ENCODE measurements at places on chromosomes 7 and 10. TPM values are rescaled to one million over a fixed set of nuclear protein-coding genes. Genes with fewer than 3 reads are reported as not detected.

GRCh38 chr10:104253106-104253505 lies 1.6 kb upstream of the GSTO1 start:
- peaks cover 9% of the 10 kb centered on the region for H3K36me3 ChIP-seq
- H3K4me1 ChIP-seq, result peaks cover 27% of the 10 kb centered on the region
- H3K27me3 ChIP-seq, result no peaks in the 10 kb centered on the region

GRCh38 chr7:132404261-132404660 lies 172.0 kb downstream of the PLXNA4 start:
- H3K4me3 ChIP-seq, result no peak overlapping the region
- no peak overlapping the region for H3K27ac ChIP-seq
- H3K36me3 ChIP-seq, result no peaks in the 10 kb centered on the region
- H3K27me3 ChIP-seq, result peaks cover 16% of the 10 kb centered on the region
- H3K4me1 ChIP-seq, result peaks cover 3% of the 10 kb centered on the region
- no peak for DNase-seq

DNA sequence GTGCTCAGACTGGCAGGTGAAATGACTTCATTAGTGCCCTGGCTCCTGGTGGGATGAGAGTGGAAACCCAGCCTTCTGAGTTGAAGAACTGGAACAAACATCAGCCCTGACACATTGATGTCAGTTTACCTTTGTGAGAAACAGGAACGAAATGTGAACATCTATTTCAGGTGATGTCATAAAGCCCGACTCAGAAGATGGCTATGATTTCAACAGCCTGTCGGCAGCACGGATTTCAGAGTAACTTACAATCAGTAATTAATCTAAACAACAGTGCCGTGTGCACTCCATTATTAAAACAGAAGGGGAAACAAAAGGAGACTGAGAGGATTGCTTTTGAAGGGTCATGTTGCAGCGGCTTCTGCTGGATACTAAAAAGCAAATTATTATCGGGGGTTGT lies 243.2 kb downstream of the FRMD4A start:
- H3K36me3 ChIP-seq, result no peaks in the 10 kb centered on the region
- H3K27ac ChIP-seq, result no peak overlapping the region
- no peaks in the 10 kb centered on the region for H3K27me3 ChIP-seq
- 0 out of 2 replicates have a peak, but pooled peaks cover 8% of the 10 kb centered on the region for H3K4me1 ChIP-seq
- no peak for DNase-seq

- DNase-seq, result peak; percentile 12
- no peaks in the 10 kb centered on the region for H3K27me3 ChIP-seq
- H3K27ac ChIP-seq, result no peak overlapping the region
- H3K36me3 ChIP-seq, result peaks cover 4% of the 10 kb centered on the region
- peaks cover 19% of the 10 kb centered on the region for H3K4me1 ChIP-seq
- no peak overlapping the region for H3K4me3 ChIP-seq
Measured at GRCh38 chr7:40009301-40009700, 59.2 kb downstream of the CDK13 start.

DNA sequence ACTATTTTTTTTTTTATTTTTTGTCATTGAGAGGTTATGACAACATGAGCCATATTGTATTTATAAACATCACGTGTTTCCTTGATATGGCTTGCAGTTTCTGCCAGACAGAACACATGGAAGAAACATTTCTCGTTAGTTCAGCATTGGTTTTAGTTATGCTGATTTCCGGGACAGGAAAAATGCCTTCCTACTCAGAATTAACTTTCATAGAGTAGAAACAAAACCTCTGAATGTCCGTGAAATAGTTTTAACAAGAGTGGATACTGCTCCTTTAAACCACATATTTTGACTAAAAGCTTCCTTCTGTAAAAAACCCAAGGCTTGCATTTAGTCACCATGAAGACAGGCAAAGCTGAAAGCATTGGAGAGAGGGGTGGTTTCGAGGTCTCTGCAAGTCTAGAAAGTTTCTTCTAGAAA lies 240.4 kb downstream of the KIAA1217 start:
- H3K27me3 ChIP-seq, result no peaks in the 10 kb centered on the region
- peak overlapping the region; percentile 57 for H3K4me3 ChIP-seq
- peaks cover 77% of the 10 kb centered on the region for H3K4me1 ChIP-seq
- H3K27ac ChIP-seq, result peak overlapping the region; percentile 84

DNA sequence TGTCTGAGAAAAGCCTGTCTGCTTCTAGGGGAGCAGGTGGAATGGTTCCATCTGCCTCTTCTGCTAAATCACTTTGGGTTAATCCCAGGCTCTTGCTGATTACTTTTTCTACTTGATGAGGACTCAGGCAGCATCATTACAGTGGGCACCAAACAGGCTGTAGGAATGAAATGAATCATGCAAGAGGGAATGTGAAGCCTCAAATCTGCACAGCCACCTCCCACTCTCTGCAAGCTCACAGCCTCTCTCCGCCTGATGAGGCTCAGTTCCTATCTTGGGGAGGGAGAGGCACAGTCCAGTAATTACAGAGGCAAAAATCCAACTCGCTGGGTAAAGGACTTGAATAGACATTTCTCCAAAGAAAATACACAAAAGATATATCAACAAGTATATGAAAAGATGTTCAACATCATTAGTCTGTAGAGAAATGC lies 34.0 kb downstream of the HSPA12A start:
- H3K4me1 ChIP-seq, result peaks cover 14% of the 10 kb centered on the region
- no peaks in the 10 kb centered on the region for H3K27me3 ChIP-seq
- peak; percentile 89 for DNase-seq

DNA sequence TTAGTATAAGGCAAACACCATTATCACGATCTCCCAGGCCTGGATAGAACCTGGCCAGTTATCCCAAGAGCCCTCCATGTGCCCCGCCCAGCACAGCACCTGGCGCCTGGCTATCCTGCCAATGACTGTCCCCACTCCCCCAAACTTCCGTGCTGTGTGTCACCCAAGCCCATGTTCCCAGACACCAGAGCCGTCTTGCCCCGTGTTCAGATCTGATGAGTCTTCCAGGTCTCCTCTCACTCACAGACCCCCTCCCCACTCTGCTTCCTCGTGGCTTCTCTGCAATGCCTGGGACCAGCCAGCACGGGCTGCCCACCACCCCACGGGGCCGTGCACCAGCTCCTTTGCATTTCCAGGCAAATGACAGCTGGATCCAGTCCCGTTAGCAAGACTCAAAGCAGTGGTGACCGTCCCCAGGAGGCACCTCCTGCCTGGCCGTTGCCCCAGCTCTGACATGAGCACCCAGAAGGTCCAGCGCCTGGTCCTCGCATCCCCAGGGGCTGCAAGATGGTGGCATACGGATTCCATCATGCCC lies 43.8 kb upstream of the INPP5A start:
- no peak for DNase-seq
- H3K27ac ChIP-seq, result no peak overlapping the region
- H3K4me1 ChIP-seq, result peaks cover 5% of the 10 kb centered on the region
- no peak overlapping the region for H3K4me3 ChIP-seq
- H3K27me3 ChIP-seq, result peaks cover 17% of the 10 kb centered on the region

DNA sequence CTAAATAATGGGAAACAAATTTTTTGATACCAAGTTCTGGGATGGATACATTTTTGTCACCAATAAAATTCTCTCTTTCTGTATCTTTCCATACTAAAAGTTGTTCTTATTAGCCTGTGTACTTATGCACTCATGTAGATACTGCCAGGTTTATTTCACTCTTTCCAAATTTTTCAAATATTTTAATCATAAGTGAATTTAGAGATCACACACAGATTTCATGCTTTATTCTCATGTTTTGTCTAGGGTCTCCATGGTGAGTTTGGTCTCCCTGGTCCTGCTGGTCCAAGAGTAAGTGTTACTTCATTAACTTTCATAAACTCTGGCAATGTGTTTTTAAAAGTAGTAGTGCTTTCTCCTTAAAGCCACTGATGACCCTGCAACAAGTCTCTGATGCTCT lies 20.3 kb downstream of the COL1A2 start:
- H3K4me1 ChIP-seq, result peaks cover 100% of the 10 kb centered on the region
- no peak for DNase-seq
- H3K4me3 ChIP-seq, result peak overlapping the region; percentile 51
- H3K27me3 ChIP-seq, result no peaks in the 10 kb centered on the region
- H3K27ac ChIP-seq, result peak overlapping the region; percentile 100

GRCh38 chr10:86684331-86685097 lies 16.2 kb downstream of the LDB3 start:
- H3K4me1 ChIP-seq, result peaks cover 15% of the 10 kb centered on the region
- H3K4me3 ChIP-seq, result no peak overlapping the region
- no peak overlapping the region for H3K27ac ChIP-seq
- DNase-seq, result peak; percentile 20
- H3K27me3 ChIP-seq, result no peaks in the 10 kb centered on the region
- no peaks in the 10 kb centered on the region for H3K36me3 ChIP-seq

DNA sequence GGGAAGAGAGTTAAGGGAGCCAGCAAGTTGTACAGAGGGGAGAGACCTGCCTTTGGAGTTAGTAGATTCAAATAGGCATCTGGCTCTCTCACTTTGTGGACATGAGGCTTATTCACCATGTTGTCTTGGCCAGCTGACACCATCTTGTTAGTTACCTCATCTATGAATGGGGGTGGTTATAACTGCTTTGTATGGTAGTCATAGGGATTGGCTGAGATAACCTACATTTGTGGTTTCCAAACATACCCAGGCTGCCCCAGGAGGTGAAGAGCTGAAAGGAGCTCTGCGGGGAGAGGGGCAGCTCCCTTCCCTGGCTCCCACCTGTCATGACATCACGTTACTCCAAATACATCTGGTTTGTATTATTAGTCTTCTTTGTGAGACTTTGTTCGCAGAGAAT lies 393.3 kb upstream of the AUTS2 start:
- no peaks in the 10 kb centered on the region for H3K27me3 ChIP-seq

DNA sequence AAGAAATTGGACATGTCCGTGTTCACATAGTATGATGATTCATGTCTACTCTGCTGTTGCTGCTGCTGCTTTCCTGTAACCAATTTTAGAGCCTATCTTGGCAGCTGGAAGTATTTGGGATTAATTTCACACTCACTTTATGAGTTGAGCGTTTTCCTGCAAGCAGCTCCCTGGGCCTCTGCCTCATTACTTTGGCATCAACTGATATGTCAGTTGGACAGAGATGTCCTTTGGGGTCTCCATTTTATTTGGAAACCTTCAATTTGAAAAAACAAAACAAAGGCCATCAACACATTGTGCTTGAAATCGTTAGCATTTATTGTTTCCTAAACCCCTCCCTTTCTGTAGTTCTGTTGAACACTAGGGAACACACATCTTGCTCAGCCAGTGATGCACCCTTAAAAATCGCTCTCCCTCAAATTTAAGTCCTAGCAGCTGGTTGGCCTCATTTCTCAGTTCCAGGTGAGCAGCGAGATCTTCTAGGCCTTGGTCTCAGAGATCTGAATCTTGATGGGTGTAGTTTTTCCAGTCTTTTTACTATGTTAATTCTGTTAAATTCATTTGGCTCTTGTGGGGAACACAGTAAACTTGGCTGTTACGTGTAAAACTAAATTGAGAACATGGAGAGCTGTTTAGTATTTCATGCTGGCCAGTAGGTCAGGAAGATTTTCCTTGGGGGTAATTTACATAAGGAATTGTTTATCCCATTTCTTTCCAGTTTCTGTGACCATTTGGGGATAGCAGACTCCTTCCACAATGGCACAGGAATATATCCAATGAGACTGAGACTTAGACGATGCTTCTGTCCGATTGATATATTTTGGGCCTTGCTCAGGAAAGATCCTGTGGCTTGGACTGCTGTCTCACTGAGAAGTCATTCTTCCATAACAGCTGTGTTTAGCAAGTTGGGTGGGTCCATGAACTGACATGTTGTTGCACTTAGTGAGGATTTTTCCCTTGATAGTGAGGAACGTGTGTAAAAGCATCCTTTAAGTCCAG lies 371.6 kb downstream of the BBS9 start:
- H3K4me1 ChIP-seq, result peaks cover 26% of the 10 kb centered on the region
- H3K36me3 ChIP-seq, result no peaks in the 10 kb centered on the region
- no peak overlapping the region for H3K27ac ChIP-seq
- peak; percentile 48 for DNase-seq

GRCh38 chr10:59085711-59086502 lies 90.5 kb upstream of the PHYHIPL start:
- H3K27me3 ChIP-seq, result peaks cover 8% of the 10 kb centered on the region
- no peak overlapping the region for H3K27ac ChIP-seq
- no peak for DNase-seq
- H3K4me1 ChIP-seq, result no peaks in the 10 kb centered on the region
- no peaks in the 10 kb centered on the region for H3K36me3 ChIP-seq
- no peak overlapping the region for H3K4me3 ChIP-seq

GRCh38 chr10:3400348-3400747 lies 227.8 kb upstream of the PITRM1 start:
- no peak overlapping the region for H3K4me3 ChIP-seq
- H3K36me3 ChIP-seq, result no peaks in the 10 kb centered on the region
- H3K4me1 ChIP-seq, result no peaks in the 10 kb centered on the region
- DNase-seq, result no peak

- H3K27ac ChIP-seq, result no peak overlapping the region
- peaks cover 20% of the 10 kb centered on the region for H3K4me1 ChIP-seq
- no peak overlapping the region for H3K4me3 ChIP-seq
- no peaks in the 10 kb centered on the region for H3K27me3 ChIP-seq
Measured at GRCh38 chr10:80473692-80474596, 19.8 kb downstream of the TSPAN14 start.

- DNase-seq, result peak; percentile 66
- peaks cover 55% of the 10 kb centered on the region for H3K4me1 ChIP-seq
- no peak overlapping the region for H3K27ac ChIP-seq
- no peak overlapping the region for H3K4me3 ChIP-seq
Measured at GRCh38 chr10:74072503-74072902, 74.6 kb downstream of the VCL start.

DNA sequence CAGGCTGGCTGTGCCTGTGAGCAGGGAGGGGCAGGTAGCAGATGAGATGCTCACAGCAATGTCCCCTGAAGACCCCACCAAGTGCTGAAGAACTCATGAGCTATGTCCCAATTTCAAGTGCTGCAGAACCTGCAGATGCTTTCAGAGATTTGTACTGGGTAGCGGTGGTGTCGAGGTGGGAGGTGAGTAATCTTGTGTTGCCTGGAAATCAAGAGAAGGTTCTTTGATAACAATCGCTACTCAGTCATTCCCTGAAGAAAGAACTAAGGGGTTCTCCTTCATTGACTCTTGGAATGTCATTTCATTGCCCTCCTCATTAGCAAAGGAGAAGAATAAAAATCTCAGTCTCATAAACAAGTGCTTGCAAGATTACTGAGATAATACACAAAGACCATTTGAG lies 246.4 kb downstream of the EMX2 start:
- H3K36me3 ChIP-seq, result no peaks in the 10 kb centered on the region
- DNase-seq, result no peak
- no peak overlapping the region for H3K4me3 ChIP-seq
- H3K27ac ChIP-seq, result no peak overlapping the region
- peaks cover 30% of the 10 kb centered on the region for H3K27me3 ChIP-seq

The HIP1 gene
- total RNA-seq, result 13.6 TPM

The CCDC186 gene
- 9.8 TPM for total RNA-seq

The GIMAP7 gene
- total RNA-seq, result not detected

The CALHM3 gene
- total RNA-seq, result not detected

The AS3MT gene
- 2.3 TPM for total RNA-seq

The LRIT1 gene
- not detected for total RNA-seq

The ANXA8L1 gene
- 2.2 TPM for total RNA-seq

The MRLN gene
- not detected for total RNA-seq

The PDZD7 gene
- total RNA-seq, result not detected

Data from GM23248 (cell line).